Omental fat pad (tissue), 4 donors: ENCODE measurements at places on chromosomes 7 and 10.
A peak's percentile ranks its signal among the peaks of the same experiment; 100 is the strongest.

DNA sequence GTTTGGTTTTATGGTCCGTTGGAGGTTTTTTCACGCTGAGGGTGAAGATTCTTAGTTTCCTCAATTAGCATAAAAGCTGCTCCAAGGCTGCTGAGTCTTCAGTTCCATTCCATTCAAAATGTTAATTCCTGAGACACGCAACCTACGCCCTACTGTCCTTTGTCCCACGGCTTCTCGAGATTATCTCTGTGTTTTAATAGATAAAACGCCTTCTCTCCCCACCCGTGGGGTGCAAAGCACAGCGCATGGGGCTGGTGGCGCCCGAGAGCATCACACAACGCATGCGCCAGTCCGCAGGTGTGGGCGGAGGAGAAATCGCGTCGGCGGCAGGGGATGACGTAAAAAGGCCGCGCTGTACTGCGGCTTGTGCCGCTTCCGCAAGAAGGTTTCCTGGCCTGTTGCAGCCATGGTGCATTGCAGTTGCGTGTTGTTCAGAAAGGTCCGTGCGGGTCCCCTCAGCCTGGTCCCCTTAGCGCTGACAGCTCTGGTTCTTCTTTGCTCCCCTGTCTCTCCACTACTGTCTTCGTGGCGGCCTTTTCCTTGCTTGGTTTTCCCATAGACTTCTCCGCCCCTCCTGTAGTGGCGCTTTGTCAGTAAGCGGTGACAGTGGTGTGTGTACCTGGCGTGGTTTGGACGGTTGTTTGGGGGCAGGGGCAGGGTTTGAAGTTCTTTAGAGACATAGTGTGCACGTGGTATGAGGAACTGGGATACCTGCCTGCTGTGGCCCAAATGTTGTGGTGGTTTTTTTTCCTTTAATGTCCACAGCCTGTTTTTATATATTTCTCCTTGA is at the start of gene GTPBP10:
TSS of gene GTPBP10 (plus strand) at position 381 of the 790 bp plus-strand sequence. CDS start at position 407, 26 bp downstream.
- DNase-seq: peak; percentile 69

GRCh38 chr7:154843670-154844237 is 159.2 kb downstream of the PAXIP1 start:
- DNase-seq: no peak

GRCh38 chr7:116342125-116342524 is 131.8 kb downstream of the TES start:
- no peak for DNase-seq

DNA sequence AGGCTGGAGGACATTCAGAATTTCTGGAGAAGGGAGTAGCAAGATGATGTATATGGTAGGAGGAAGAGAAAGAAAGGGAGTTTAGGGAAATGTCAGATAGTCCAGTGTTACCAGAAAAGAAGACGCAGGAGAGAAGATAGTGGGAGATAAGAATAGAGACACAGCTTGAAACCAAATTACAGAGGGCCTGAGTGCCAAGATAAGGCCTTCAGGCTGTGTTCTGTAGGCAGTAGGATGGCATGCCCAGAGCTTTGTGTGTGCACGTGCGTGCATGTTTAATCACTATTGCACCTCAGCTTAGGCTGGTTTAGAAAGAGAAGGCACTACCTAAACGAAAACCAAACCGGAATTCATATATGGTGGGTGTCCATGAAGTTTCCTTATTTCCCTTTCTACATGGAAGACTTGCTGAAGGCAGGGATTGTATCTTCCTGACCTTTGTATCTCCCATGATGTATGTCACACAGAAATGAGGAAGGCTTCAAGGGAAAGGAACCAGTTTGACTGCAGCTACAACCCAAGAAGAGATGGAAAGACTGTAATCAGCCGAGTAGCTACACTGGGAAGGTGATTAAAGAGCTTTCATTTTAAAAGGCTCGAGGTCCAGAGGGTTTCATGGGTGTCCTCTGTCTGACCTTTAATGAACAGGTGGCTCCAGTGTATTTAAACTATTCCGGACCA is 35.8 kb upstream of the BHLHA15 start:
- DNase-seq: no peak

GRCh38 chr7:1719913-1720312 is 49.8 kb downstream of the ELFN1 start:
- DNase-seq: no peak

- no peak for DNase-seq
Observed at GRCh38 chr10:116878123-116878522, 28.8 kb downstream of the ENO4 start.

- no peak for DNase-seq
Observed at GRCh38 chr7:130394421-130395195, 14.3 kb downstream of the CPA1 start.

GRCh38 chr7:87984088-87984487 is 50.0 kb downstream of the ADAM22 start:
- no peak for DNase-seq

GRCh38 chr7:4345004-4345403 is 337.1 kb upstream of the FOXK1 start:
- DNase-seq: no peak

GRCh38 chr10:95394161-95394880 is 103.5 kb upstream of the PDLIM1 start:
- no peak for DNase-seq

DNA sequence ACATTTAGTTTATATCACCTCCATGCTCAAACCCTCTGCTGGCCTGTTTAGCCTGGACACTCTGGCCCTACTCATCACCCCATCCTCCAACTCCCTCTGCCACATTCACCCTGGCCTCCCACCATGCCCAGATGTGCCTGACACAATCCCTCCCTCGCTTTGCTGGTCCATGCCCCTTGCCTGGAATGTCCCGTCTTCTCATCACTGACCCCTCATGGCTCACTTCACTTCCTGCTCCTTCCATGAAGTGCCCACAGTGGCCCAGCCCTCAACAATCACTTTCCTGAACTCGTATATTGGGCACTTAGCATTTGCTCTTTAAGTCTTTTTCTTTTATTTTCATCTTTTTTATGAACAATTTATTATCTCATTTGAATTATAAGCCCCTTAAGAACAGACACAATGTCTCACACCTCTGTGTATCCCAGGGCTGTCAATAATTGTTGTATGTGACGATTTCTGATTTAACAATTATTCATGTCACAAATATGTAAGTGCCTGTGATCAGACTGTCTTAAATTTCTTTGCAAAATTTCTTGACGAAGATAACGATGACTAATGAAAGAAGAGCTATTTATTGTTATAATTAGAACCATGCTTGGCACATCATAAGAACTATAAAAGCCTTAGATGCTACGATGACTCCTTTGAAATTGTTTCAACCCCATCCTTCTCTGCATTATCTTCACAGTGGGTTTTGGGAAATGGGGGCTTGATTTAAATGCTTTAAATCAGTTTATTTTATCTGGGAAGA is 209.9 kb upstream of the YAE1 start:
- DNase-seq: no peak

GRCh38 chr10:126135941-126136595 is 239.7 kb downstream of the FANK1 start:
- DNase-seq: no peak

DNA sequence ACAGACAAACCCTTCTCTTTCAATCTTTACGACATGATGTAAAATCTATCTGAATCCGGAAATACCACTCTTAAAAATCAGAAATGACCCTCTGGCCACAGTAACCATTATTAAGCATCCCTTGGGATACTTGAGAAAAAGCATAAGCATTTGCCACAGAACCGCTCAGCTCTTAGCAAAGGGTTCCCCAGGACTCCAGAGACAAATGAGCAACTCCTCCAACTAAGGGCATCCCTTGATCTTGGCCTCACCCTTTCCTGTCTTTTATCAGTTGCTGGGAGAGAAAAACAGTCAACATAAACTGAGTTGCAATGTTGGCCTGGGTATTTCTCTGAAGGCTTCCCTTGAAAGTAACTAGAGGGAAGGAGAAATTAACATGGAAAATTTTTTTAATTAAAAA is 3.5 kb downstream of the PDLIM1 start:
- DNase-seq: no peak

GRCh38 chr7:150897502-150898474 is 45.5 kb downstream of the AOC1 start:
- DNase-seq: no peak

GRCh38 chr7:54774785-54775740 is 16.1 kb upstream of the SEC61G start:
- no peak for DNase-seq

DNA sequence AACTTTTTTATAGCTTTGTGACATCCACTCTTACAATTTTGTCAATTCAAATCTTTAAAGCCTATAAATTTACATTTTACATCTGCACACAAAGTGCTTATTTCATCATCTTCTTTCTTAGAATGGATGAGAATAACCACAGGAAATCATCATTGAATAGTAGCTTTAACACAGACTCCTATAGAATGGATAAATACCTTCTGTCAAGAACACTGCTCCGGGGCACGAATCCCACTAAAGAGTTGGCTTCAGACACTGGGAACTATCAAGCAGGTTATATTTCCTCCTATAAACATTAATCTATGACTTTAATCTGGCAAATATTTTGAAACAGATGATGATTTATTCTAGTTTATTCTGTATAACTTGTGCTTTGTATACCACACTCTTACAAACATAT is 269.7 kb upstream of the TPK1 start:
- no peak for DNase-seq

GRCh38 chr7:44183386-44183785 is 5.9 kb downstream of the GCK start:
- no peak for DNase-seq

DNA sequence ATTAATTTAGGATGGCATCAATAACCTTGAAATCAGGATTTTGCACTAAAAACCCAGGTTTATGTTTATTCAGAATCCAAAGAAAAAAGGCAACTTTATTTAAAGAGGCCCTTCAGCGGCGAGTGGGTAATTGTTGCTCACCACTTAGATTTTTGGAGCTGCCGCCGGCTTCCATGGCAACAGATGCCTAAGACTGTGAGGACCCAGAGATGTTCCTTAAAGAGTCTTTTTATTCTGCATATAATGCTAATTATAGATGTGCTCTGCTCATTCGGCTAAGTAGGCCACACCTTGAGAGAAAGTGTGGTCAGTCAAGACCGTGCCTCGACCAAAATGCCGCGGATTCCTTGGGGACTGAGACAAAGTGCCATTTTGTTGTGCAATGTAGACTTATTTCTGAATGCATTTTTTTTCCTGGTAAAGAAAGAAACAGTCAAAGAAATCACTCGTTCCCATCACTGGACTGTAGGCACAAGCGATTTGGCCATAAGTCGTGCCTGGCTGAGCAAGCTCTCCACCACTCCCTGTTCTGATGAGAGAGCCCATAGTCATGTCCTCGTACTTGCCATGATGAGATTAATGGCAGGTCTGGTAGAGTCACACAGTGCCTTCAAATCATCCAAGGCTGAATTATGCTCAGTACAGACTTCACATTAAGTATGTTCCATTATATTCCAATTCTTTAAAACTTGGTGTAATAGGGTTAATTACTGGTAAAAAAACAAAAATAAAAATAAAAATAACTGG is 21.4 kb upstream of the MGMT start:
- DNase-seq: no peak

DNA sequence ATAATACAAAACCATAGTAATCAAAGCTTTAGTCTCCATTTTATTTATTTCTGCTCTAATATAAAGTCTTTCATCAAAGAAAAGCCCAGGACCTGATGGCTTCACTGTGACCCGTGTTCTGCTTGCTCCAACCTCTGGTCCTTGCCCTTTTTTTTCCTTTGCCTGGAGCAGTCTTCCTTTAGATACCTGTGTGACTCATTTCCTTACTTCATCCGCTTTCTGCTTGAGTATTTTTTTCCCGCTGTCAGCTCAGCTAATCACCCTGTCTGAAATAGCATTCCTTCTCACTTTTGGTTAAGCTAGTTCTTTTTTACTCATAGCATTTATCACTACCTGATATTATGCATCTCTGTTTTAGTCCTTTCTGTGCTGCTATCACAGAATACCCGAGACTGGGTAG is 194.8 kb downstream of the ABCA13 start:
- no peak for DNase-seq

DNA sequence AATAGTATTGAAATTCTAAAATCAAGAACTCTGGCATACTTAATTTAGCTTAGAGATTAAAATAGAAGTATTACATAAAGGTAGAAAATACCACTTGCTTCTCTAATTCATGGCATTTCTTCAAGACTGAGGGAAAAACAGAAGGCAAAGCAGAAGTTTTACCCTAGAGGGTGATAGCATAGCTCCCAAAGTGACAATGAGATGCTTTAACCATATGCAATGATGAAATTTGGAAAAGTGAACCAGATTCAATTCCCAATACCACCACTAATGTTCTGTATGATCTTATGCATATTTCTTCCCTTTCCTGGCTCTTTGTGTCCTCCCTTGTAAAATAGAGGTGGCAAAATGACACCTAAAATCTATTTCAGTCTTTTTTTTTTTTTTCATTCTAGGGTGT is 225.8 kb upstream of the PCLO start:
- no peak for DNase-seq

- DNase-seq: no peak
Observed at GRCh38 chr10:71765176-71765904, 8.0 kb downstream of the VSIR start.

DNA sequence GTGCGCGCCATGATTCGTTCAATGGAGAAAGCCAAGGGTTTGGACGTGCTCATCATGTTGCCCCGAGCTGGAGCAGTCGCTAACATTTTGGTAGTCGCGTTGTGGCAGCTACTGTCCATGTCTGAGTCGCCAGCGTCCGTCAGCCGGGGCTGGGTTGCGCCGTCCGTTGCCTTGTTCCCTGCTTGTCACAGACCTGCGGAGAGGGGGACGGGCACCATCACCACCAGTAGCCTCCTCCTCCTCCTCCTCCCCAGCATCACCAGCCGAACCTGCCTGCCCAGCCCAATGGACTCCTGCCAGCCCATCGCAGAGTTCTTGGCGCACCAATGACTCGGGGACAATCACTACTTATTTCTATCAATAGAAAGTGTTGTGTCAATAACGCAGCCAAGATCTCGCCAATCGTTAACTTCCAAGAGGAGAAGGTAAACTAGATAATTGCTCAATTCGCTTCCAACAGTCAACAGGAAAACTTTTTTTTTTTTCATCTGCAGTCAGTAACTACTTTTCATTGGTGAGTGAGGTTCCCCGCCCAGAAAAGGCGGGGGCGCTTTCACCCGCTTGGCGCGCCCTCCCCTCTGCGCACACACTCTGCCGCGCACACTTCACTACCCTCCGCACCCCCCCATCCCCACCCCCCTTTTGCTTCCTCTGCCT is at the start of gene FEZF1:
TSS of gene FEZF1 (minus strand) at position 432 of the 657 bp plus-strand sequence. CDS start at position 119, 313 bp downstream.
- DNase-seq: no peak
